GM19239 (cell line): ENCODE measurements at places on chromosomes 5 and 9.
A peak's percentile ranks its signal among the peaks of the same experiment; 100 is the strongest.

DNA sequence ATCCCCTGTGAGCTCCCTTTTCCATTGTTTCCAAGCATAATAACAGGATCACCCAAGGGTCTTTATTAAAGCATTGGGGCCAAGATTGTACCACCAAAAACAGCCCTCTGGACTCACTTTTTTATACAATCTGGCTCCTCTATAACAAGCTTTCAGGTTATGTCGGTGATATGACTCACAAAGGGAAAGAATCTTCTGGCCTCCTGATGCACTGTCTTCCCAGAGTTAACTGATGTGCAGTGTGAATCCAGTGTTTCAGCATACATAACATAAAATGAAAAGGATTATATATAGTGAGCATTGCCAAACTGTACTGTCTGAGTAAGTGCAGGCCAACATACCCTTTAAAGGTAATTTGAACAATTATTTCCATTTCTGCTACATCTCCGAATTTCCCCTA is 33.9 kb upstream of the MAN2A1 start:
- no peak for DNase-seq

DNA sequence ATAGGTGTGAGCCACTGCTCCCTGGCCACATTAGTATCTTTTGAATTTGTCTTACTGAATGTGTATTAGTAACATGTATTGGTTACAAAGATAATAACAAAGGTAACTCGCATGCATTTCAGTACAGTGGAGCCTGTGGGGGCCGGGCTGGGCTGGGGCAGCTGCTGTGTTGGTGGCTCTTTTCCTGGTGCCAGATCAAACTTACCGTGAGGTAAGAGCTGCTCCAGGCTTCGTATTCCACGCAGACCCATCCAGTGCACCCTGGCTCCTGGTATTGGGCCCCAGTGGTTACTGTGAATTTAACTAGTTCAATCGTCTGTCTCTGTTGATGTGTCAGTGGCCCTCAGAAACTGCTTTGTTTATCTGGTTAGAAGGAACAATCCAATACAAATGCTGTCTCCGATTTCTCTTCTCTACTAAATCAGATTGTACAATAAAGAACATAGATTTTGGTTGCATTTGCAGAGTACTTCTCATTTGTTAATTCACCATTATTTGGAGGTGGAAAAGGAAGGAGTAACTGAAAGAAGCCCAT is 15.6 kb downstream of the PRRC2B start:
- no peak for DNase-seq

- DNase-seq, result no peak
Observed at GRCh38 chr9:19424176-19424779, 15.5 kb downstream of the ACER2 start.

- DNase-seq, result no peak
Observed at GRCh38 chr9:73916016-73916673, 581.0 kb upstream of the RORB start.

DNA sequence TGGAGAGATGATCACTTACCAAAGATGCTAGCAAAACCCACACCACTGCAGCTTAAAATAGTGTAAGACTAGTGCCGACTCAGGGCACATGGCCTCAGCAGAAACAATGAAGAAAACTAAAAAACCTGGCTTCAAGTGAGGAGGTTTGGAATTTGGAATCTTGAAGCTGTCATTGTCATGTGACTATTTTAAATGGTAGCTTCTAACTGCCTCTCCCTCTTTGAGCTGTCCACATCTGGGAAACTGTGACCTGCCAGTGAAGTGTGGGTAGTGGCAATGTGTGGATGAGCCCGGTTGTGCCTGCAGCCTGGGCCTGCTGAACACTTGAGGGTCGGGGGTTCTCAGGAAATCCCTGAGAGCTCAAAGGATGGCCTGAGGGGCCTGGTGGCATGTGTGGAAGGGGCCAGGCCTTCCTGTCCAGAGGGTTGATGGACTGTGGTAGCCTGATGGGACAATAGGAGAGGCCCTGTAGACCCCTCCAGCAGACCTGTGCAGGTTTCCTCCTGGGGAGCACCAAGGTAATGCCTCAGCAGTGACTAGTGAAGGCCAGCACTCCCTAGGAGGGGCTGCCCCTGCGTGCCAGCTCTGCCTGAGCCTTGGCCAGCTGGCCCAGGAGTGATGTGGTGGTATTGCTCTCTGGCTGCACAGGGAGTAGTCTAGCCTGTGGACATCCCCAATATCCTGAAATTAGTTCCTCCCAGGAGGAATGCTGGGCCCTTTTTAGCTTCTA is 13.6 kb downstream of the USP20 start:
- no peak for DNase-seq

DNA sequence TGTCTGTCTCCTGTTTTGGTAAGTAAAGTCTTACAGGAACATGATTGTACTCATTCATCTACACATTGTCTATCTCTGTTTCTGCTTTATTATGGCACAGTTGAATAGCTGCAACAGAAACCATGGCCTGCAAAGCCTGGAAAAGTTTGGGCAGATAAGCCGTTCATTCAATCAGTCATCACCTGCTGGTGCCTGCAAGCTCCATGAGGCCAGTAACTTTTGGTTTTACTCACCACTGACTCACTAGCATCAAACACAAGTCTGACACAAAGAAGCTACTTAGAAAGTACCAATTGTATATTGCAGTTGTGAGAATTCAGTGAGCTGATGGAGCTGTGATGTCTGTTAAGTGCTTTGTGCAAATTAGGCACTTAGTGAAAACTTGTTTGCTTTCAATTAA is 373.6 kb upstream of the SGCD start:
- DNase-seq, result no peak

GRCh38 chr5:146890731-146891440 is 12.3 kb upstream of the PPP2R2B start:
- no peak for DNase-seq

- no peak for DNase-seq
Observed at GRCh38 chr9:136667940-136668760, 5.4 kb downstream of the EGFL7 start.

DNA sequence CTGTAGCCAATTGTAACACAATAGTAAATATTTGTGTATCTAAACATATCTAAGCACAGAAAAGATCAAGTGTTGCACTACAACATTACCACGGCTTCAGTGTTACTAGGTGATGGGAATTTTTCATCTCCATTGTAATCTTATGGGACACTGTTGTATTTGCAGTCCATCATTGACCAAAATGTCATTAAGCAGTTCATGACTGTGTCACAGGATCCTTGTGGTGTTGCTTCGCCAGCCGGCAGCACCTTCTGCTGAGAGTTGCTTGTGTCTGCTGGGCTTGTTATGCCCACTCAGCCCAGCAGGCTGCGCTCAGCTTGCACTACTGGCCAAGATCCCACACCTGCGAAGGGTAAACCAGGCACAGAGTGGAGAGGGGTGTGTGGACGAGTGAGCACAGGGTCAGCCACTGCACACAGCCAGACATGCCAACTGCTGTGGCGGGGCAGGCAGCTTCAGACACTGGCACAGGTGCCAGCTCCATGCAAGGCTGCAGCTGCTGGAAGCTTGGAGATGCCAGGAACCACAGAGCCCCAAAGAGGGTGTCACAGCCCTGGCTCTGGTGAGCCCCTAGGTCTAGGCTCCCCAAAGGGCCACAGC is 273.7 kb downstream of the CETN3 start:
- no peak for DNase-seq

DNA sequence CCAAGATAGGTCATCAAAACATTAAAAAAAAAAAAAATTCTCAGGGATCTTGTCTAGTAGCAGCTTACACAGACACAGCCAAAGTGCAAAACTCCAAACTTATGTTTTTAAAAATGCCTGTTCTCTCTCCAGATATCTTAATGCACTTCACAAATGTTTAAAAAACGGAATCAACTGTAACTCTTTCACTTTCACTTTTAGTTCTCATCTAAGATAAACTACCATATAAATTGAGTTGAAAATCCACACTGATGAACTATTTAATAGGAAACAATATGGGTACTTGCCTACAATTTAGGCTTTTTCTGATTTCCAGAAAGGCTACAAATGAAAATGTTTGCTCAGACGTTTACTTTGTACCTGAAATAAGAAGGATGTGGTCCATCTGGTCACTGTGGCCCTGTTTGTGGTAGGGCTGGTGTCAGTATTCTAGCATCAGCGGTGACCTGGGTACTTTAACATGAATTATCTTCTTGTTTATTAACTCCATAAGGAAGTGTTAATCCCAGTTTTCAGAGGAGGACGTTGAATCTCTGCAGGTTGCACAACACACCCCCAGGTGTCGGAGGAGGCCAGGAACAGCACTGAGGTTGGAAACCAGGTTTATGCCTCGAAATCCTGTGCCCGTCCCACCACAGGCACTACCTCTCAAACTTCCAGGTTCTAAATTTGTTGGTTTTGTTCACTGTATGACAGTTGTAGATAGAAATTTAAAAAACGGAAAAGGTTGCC is 13.3 kb upstream of the LPCAT1 start:
- DNase-seq, result no peak

GRCh38 chr9:91384954-91385353 is 23.2 kb upstream of the AUH start:
- DNase-seq, result no peak

- DNase-seq, result no peak
Observed at GRCh38 chr5:8870959-8871355, 674.9 kb downstream of the SEMA5A start.

- no peak for DNase-seq
Observed at GRCh38 chr5:135216471-135217343, 182.3 kb downstream of the MACROH2A1 start.

- DNase-seq, result no peak
Observed at GRCh38 chr5:132714456-132715307, 22.7 kb downstream of the KIF3A start.

GRCh38 chr5:68456756-68457217 is 241.2 kb downstream of the PIK3R1 start:
- DNase-seq, result no peak

- DNase-seq, result no peak
Observed at GRCh38 chr5:125149527-125149926, 403.1 kb upstream of the ZNF608 start.

DNA sequence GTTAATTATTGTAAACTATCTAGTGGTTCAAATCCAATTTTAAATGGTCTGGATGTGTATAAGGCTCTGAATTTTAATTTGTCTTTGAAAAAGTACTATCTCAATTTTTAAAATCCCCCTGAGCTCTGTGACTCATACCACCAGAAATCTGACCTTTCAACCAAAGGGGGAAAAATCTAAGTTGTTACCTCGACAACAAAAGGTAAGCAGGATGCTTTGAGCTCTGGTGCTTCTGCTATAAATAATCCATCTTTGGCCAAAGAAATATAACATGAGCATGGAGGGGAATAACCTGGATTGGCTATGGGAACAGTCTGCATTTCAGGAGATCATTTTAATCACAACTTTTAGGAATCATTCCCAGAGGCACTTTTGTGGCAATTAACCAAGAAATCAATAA is 76.3 kb upstream of the PCSK1 start:
- DNase-seq, result no peak

- no peak for DNase-seq
Observed at GRCh38 chr5:126812199-126812570, 35.2 kb downstream of the LMNB1 start.

DNA sequence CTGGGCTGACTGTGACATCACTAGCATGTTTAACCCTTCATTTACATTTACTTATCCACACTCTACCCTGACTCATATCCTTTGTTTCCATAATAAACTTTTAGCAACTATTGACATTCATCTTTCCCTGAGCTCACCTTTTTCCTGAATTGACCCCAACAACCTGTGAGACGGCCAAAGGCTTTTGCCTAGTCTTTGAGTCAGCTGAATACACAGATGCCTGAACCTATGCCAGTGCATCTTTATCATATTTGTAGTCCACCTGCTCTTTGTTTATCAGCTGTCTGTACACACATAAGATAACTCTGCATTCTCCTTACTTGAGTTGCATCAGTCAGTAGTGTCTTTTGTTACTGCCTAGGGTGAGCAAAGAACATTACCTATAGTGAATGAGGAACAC is 128.5 kb upstream of the HMHB1 start:
- DNase-seq, result no peak

GRCh38 chr5:141778683-141779082 is 96.7 kb upstream of the ARAP3 start:
- DNase-seq, result no peak

- DNase-seq, result no peak
Observed at GRCh38 chr5:34606101-34606500, 50.0 kb upstream of the RAI14 start.

GRCh38 chr5:138503487-138504270 is 38.4 kb downstream of the EGR1 start:
- peak; percentile 47 for DNase-seq

DNA sequence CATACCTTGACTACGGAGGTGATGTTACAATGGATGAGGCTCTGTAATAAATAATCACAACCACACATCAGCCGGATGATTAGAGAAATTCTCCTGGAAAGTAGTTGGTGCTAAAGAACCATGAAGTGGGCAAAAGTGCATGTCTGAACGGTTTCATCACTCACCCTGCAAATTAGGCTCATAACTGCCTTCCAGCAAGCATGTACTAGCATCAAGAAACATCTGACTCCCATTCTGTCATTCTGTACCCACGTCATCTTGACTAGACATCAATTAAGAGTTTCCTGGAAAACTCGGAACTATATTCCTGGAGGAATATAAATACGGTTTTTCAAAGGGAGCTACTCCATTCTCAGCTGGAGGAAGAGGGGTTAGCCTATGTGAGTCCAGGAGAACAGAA is 52.2 kb downstream of the HSD17B3 start:
- DNase-seq, result no peak

DNA sequence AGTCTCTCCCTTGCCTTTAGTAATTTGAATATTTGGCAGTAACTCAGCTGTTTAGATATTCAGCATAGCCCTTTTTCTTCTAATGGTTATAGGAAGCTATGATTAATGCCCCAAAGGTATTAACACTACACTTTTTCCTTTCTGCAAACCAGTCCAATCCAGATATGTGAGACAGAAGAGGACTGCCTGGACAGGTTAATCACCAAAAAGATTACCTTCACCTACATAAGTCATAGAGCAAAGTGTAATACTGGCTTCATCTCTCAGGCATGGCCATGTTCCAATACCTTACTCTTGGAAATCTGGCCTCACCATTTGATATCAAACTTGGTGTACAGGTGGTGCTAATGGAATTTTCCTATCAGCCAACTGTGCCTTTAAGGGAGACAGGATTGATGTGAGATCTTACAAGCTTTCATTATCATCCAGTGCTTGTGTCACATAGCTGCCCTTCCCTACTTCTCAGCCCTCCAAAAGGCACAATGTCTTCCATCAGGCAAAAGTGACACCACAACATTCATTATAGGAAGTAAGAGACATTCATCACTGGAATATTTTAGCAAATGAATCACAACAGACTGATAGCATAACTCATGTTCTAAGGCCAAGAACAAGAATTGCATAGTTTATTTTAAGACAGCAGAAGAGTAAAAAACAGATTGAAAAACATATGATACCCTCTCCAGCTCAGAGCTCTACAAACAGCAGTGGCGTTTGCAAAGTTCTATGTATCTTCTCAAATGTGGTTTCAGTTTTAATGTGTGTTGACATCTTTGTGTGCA is 91.2 kb upstream of the PAM start:
- no peak for DNase-seq
